SW480 (cell line): ENCODE measurements at places on chromosomes 4 and X.

GRCh38 chr4:188194421-188194820, 55.2 kb downstream of the TRIML1 start:
- DNase-seq = no peak

- DNase-seq = no peak
Measured at GRCh38 chrX:97224148-97224547, 340.4 kb downstream of the RPA4 start.

DNA sequence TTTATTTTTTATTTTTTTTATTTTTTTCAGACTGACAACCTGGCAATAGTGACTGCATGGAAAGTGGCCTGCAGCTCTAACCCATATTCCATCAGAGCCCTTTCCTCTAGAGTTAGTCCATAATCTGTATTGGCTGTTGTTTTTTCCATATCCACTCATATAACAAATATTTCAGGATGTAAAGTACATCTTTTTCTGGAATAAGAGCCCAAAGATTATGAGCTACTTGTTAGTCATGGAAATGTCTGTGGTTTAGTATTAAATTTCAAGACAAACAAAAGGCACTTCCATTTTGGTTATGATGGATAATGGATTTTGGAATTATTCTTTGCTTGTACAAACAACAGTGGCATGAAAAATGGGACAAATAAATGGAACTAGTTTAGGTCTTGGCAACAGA, 296.0 kb upstream of the HS3ST1 start:
- no peak for DNase-seq

GRCh38 chr4:159736411-159736810, 633.5 kb downstream of the RAPGEF2 start:
- DNase-seq = no peak

DNA sequence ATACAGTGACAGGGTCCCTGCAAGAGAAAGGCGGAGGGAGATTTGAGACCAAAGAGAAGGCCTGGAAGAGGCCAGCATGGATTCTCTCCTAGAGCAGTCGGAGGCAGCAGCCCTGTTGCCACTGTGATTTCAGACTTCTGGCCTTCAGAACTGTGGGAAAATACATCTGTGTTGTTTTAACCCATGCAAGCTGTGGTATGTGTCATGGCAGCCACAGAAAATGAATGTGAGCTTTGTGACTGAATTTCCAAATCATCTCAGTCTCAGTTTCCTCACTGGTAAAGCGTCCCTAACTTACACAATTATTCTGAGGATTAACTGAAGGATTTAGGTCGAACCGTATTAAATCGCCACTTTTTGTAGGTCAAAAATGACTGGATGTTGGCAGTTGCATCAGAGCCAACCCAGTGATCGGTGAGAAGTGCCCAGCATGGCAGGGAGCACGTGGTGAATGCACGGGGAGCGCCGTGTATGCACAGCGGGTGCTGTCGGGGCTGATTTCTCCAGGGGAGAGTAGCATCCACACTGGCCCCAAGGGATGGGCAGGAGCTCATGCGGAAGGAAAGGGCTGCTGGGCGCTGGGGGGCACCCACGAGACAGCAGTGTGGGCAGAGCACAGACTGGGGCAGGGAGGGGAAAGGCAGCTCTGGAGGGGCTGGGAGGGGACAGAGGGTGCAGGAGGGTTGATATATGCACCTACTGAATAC, 23.8 kb upstream of the NSG1 start:
- no peak for DNase-seq

- DNase-seq = no peak
Measured at GRCh38 chr4:7970361-7970946, 30.8 kb upstream of the AFAP1 start.

GRCh38 chr4:26402458-26402857, 81.6 kb downstream of the RBPJ start:
- DNase-seq = no peak

DNA sequence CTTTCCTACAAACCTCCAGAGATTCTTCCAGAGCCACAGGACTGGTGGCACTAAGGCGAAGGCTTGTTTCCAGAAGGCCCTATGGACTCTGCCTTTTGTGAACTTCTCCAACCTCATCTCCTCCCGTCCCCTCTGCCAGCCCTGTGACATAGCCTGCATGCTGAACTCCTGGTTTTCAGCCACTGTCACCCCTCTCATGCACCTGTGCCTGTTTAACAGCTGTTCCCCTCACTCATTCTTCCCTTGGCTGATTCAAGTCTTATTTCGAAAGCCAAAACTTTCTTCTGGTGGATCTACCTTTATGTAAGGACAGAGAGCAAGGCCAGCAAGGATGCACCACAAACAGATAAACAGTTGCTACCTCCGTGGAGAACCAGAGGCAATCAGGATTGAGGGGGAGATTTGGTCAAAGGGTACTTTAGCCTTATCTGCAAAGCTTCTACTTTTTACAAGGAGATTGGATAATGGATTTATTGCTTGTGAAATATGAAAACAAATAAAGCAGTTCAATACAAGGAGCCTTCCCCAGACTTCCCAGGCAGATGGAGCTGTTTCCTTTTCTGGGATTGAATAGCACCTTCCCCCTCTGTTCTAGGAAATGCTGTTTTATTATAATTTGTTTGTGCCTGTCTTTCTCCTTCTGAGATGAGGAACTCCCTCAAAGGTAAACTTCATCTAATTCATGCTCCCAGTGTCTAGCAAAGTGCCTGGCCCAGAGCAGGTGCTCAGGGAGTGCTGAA, 5.7 kb downstream of the CITED1 start:
- DNase-seq = no peak

- DNase-seq = no peak
Measured at GRCh38 chrX:135431886-135432285, 10.1 kb downstream of the SMIM10L2A start.

DNA sequence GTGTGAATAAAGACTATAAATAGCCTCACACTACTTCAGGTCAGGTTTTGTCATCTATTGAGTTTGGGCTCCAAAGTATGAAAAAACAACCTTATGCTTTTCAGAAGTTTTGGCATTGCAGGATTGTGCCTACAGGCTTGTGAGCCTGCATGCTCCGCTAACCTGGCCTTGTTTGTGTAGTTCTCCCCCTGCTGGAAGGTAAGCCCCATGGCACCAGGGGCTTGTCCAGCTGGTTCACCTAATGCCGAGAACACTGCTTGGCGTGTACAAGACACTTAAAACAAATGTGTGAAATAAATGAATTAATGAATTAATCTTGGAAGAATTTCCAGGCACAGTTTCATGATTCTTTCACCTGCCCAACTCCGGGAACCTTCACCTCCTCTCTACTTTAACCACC, 1.8 kb upstream of the HSD17B10 start:
- DNase-seq = peak; percentile 70

DNA sequence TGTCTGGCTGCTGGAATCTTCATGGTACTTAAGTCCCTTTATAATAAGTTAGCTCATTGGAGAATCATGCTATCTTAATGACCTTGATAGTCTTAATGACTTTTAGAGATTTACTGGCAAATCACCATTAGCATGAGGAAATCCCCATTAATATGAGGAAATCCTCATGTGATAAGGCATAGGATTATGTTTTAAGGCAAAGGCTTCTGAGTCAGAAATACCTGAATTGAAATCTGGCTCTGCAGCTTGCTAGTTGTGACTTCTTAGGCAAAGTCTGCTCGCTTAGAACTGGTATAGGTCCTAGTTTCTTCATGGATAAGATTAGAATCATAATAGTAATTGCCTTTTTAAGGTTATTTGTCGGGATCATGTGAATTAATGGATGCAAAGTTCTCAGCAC, 190.2 kb upstream of the BANK1 start:
- no peak for DNase-seq
